ENCODE measurements at places on chromosomes 12 and 14.

DNA sequence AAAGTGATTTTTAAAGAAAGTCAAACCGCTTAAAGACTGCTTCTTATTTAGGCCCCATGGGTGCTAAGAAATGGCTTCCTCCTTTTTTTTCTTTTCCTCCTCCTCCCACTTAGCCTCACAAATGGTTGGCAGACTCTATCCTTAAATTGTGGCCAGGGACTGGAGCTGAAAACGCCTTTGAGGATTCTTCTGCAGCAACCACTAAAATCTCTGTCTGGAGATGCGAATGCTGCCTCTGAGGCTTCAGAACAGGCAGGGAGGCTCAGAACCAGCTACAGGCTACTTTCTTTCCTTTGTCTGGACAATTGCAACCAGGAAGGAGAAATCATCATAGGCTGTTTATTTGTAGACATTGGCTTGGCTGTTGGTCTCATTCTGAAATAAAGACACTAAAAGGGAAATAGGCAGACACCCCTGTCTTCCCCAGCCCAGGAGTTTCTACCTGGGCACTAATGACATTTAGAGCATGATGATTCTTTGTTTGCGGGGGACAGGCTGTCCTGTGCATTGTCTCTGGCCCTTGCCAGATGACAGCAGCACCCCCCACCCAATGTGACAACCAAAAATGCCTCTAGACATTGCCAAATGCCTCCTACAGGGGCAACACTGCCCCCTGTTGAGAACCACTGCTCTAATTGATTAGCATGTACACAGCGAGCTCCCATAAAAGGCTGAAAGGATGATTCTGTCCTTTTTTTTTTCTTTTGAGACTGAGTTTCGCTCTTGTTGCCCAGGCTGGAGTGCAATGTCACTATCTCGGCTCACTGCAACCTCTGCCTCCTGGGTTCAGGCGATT, 50.3 kb downstream of the MAP1LC3B2 start:
- no peak for DNase-seq

GRCh38 chr12:102824218-102824835, 92.7 kb downstream of the PAH start:
- no peak for DNase-seq

DNA sequence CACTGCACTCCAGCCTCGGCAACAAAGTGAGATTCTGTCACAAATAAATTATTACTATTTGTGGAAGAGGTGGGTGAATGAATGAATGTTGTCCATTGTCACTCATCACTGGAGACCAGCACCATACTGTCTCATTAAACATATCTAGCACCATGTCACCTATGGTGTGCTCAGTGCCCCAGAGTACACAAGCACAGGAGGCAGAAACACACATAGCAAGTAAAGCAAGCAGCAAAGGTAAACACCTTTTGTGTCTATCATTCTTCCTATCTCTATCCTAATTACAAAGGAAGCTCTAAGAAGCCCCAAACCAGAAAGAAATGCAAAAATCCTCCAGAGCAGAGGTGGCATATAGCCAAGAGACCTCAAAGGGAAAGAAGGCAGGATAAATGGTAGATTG, 9.2 kb downstream of the ERO1A start:
- DNase-seq: no peak

DNA sequence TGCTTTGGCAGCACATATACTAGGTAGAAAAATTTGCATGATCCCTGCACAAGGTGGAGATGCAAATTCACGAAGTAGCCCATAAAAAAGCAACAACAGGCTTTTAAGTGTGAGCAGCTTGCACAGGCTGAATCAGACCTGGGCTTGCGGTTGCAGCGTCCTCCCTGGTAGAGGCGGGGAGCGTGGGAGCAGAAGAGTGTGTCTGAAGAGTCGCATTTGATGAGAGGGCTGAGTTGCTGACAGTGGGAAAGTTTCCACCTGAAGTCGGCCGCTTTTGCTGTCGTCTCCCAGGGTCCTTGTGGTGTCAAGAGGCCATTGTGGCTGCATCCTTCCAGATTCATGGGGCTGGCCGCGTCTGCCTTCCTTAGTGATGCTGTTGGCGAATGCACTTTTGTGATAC, 6.2 kb downstream of the AACS start:
- no peak for DNase-seq

DNA sequence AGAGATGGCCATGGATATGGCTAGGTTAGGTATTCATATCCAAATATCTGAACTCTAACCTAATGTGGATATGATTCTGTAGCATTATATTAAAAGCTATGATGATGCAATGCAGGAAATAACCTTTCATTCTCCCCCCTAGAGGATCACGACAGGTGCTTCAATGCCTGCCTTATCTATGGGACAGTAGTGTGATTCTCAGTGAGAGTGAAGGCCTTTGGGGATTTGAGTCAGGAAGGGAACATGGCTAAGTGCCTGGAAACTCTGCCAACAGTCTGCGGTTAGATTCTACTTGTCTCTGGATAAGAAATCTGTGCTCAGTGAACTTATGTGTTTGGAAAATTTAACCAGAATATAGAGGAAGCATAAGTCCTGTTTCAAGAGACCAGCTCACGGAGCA, 81.8 kb downstream of the SLC38A1 start:
- no peak for DNase-seq

- no peak for DNase-seq
Observed at GRCh38 chr14:64835431-64835830, 44.3 kb downstream of the SPTB start.

- no peak for DNase-seq
Observed at GRCh38 chr14:93081876-93082570, 33.7 kb downstream of the ITPK1 start.

DNA sequence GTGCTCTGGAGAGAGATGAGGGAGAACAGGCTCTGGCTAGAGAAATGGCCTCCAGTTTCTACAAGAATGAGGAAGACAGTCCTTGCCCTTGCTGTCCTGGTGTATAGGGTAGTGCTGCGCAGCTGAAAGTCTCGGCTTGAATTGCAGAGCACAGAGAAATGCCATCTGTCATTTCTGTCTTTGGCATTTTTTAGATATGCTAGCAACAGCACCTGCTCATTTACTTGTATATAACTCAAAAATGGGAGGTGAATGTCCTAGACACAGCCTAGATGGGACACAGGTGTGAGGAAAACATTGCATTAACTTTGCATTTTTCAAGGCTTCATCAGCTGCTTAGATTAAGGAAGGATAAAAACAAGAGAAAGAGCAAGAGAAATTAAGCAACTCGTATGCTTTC, 35.8 kb downstream of the GPR19 start:
- no peak for DNase-seq

- no peak for DNase-seq
Observed at GRCh38 chr14:99230208-99231151, 41.5 kb downstream of the BCL11B start.

DNA sequence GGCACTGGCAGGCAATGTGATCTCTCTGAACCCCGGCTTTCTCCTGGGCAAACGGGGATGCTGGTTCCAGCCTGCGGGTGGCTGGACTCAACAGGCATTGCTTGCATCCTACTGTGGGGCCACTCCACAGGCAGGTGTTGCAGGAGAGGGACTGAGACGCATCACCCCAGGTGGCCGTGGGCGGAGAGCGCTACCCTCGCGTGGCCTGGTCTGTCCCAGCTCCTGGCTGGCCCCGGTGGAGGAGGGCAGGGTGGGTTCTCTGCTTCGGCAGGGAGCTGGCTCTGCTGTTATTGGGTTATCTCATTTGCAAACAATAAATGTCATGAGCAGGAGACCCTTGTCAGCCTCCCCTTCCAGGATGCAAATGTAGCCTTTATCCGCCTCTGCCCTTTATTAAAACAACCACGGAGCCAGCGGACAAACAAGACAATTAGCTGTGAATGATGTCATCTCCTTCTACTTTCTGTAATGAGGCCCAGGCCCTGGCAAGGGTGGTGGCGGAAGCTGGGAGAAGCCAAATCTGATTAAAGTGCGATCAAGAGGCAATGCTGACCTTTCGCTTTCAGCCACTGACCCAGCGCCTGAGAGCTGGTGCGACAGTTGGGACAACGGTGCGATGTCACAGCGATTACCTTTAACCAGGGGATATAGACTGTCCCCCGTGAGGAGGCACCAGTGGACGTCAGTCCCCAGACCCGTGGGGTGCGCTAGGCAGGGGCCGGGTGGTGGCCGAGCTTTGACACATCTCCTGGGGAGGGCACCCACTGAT, 161.8 kb downstream of the KIF26A start:
- DNase-seq: no peak
